ENCODE measurements at places on chromosomes 13 and 19. TPM values are rescaled to one million over a fixed set of nuclear protein-coding genes. Genes with fewer than 3 reads are reported as not detected.

Gene CYP4F2
- 0.99 TPM for polyA plus RNA-seq

Gene DKKL1
- not detected for polyA plus RNA-seq

Gene AMH
- not detected for polyA plus RNA-seq

Gene CNN1
- not detected for polyA plus RNA-seq

Gene PLVAP
- not detected for polyA plus RNA-seq

- no peaks in the 10 kb centered on the region for H3K4me1 ChIP-seq
- H3K4me3 ChIP-seq, result no peak overlapping the region
- H3K27ac ChIP-seq, result no peak overlapping the region
- no peak for DNase-seq
- peaks cover 1% of the 10 kb centered on the region for H3K27me3 ChIP-seq
- no peaks in the 10 kb centered on the region for H3K36me3 ChIP-seq
Observed at GRCh38 chr13:24012648-24013047, 115.3 kb upstream of the C1QTNF9B start.

DNA sequence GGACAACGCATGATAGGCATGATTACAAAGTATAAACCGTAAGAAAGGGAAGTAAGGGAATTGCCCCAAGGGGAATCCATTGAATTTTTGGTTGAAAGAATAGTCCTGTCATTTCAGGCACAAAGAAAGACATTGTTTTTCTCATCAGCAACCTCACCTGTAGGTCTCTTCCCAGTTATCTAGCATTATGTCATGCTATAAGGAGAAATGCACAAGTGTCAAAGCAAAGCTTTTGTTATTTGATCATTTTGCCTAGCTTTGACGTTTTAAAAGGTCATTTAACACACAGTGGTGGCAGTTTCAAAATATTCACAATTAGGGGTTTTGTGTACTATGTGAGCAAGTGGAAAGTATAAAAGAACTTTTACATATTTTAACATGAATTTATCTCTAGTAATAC, 796.2 kb upstream of the MIR17HG start:
- no peaks in the 10 kb centered on the region for H3K4me1 ChIP-seq
- no peaks in the 10 kb centered on the region for H3K36me3 ChIP-seq
- no peak for DNase-seq
- no peak overlapping the region for H3K4me3 ChIP-seq

- H3K36me3 ChIP-seq, result no peaks in the 10 kb centered on the region
- no peaks in the 10 kb centered on the region for H3K4me1 ChIP-seq
- DNase-seq, result no peak
- H3K4me3 ChIP-seq, result no peak overlapping the region
- H3K27ac ChIP-seq, result no peak overlapping the region
- no peaks in the 10 kb centered on the region for H3K27me3 ChIP-seq
Observed at GRCh38 chr13:113169277-113170272, 11.1 kb downstream of the PROZ start.

- no peak overlapping the region for H3K4me3 ChIP-seq
- H3K4me1 ChIP-seq, result peaks cover 2% of the 10 kb centered on the region
- DNase-seq, result no peak
- peaks cover 2% of the 10 kb centered on the region for H3K27me3 ChIP-seq
- H3K27ac ChIP-seq, result no peak overlapping the region
- H3K36me3 ChIP-seq, result no peaks in the 10 kb centered on the region
Observed at GRCh38 chr19:6500837-6501739, 1.0 kb downstream of the TUBB4A start.

GRCh38 chr13:84831666-84832657, 949.7 kb upstream of the SLITRK1 start:
- no peak overlapping the region for H3K27ac ChIP-seq
- no peaks in the 10 kb centered on the region for H3K36me3 ChIP-seq
- no peaks in the 10 kb centered on the region for H3K27me3 ChIP-seq
- no peak for DNase-seq
- no peak overlapping the region for H3K4me3 ChIP-seq

- no peaks in the 10 kb centered on the region for H3K36me3 ChIP-seq
- no peak overlapping the region for H3K27ac ChIP-seq
- no peak overlapping the region for H3K4me3 ChIP-seq
- no peak for DNase-seq
- H3K27me3 ChIP-seq, result no peaks in the 10 kb centered on the region
Observed at GRCh38 chr13:38566023-38566422, 120.9 kb upstream of the FREM2 start.

- H3K36me3 ChIP-seq, result no peaks in the 10 kb centered on the region
- H3K4me3 ChIP-seq, result no peak overlapping the region
- no peaks in the 10 kb centered on the region for H3K4me1 ChIP-seq
- H3K27me3 ChIP-seq, result no peaks in the 10 kb centered on the region
- no peak for DNase-seq
Observed at GRCh38 chr19:20151617-20152145, 15.3 kb upstream of the ZNF486 start.

Data from GM12878 (cell line).